ENCODE measurements at places on chromosomes 7 and 10.

DNA sequence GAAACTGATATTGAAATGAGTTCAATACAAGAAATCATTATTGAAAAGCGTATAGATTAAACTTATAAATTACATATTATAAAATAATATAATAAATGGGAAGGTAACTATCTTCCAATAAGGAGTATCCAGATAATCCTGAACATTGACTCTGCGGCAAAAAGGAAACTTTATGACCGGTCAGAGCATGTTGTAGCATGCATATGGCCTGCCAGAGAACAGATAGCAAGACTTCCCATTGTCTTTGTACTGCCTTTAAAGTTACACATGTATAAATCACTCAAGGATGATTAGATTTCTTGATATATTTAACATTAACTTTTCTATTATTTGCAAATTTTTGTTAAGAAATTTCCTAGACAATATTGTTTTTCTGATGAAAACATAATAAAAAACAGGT is 56.2 kb upstream of the ETV1 start:
- no peak for DNase-seq

DNA sequence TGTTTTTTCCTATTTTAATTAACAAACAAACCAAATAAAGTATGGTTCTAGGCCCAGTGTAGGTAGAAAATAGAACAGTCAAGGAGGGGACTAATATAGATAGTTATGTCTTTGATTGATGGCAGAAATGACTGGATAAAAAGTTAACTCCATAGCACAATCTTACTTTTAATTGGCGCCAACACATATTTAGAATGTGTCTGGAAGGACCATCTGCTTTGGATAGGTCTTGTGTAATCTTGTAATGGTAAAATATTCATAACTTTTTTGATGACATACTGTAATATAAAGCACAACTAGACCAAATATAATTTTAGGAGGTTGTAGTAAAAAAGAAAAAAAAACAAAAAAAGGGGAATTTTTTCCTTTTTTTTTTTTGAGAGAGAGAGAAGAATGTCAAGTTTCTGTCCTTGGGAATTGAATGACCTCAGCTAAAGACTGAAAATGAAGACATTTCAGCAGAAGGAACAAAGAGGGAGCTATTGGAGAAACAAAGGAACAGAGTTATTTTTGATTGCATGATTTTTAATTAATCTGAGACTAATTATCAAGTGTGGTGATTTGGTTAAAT is 193.7 kb downstream of the CDK14 start:
- no peak for DNase-seq

DNA sequence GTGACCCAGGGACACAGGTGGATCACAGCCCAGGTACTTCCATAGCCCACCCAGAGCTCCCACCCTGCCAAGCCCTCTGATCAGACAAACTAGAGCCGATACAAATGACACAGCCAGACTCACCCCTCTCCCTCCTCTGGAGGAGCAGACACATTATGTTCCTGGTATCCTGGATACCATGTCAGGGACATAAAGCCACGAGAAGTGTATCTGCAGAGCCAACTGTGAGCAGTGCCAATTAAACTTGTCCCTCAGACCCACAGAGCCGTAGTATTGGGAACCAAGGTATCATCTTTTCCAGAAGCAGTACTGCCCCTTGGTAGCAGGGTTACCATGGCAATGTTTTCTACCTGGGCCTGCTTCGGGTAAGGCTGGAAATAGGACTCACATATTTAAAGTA is 47.3 kb upstream of the CPXM2 start:
- no peak for DNase-seq

GRCh38 chr10:88840104-88840503 is 11.5 kb downstream of the ANKRD22 start:
- DNase-seq, result no peak

- DNase-seq, result no peak
These were observed 24.4 kb downstream of the ZNF775 start for GRCh38 chr7:150403376-150404171.

DNA sequence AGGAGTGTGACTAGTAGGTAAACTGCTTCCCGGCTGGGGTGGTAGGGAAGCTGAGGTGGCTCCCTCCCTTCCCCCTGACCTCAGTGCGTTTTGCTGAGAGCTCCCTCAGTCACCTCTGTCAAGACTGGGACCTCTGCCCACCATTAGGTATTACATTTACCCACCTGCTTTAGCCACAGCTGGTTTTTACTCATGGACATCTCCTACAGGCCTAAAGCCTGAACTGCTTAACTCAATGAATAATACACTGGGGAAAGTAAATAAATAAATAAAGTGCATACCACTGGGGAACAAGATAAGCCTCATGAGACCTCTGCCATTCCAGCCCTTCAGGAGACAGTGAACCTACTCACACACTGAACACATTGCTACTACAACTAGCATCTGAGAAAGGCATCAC is 38.9 kb upstream of the CDK13 start:
- DNase-seq, result no peak

GRCh38 chr7:90749262-90749661 is 153.1 kb downstream of the CDK14 start:
- DNase-seq, result no peak

GRCh38 chr10:130757821-130758489 is 553.6 kb downstream of the TCERG1L start:
- DNase-seq, result no peak

DNA sequence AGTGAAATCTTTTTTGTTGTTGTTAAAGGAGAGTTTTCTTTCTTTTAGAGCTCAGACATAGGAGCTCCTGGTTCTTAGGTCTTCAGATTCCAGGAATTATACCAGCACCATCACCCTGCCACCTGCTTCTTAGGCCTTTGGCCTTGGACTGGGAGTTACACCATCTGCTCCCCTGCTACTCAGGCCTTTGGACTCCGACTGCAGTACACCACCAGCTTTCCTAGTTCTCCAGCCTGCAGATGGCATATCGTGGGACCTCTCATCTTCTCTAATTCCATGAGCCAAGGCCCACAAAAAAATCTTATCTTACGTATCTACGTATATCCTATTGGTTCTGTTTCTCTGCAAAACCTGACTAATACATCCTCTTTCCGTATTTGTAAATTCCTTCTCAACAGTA is 5.1 kb upstream of the TACC2 start:
- no peak for DNase-seq

- DNase-seq, result peak; percentile 59
These were observed 2.9 kb upstream of the NRAP start for GRCh38 chr10:113666682-113667252.

DNA sequence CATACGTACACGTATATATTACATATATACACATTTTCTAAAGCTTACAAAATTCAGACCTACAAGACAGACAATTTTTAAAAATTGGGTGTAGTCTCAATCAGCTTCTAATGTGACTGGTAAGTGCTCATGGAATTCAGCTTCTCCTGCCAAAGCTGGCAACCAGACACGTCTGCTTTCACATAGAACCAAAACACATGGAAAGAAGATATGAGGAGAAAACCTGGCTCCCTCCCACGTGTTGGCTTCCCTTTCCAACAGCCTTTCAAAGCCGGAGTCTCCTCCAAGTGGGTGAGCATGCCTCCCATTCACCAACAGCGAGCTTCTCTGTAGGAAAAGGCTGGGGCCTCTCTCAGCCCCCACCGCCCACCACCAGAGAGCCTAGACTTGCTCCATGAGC is 33.4 kb downstream of the CDCA7L start:
- DNase-seq, result peak; percentile 89

GRCh38 chr10:131722121-131722520 is 178.7 kb upstream of the PPP2R2D start:
- DNase-seq, result no peak

- DNase-seq, result peak; percentile 27
These were observed 8.8 kb downstream of the OGDH start for GRCh38 chr7:44615149-44615611.

DNA sequence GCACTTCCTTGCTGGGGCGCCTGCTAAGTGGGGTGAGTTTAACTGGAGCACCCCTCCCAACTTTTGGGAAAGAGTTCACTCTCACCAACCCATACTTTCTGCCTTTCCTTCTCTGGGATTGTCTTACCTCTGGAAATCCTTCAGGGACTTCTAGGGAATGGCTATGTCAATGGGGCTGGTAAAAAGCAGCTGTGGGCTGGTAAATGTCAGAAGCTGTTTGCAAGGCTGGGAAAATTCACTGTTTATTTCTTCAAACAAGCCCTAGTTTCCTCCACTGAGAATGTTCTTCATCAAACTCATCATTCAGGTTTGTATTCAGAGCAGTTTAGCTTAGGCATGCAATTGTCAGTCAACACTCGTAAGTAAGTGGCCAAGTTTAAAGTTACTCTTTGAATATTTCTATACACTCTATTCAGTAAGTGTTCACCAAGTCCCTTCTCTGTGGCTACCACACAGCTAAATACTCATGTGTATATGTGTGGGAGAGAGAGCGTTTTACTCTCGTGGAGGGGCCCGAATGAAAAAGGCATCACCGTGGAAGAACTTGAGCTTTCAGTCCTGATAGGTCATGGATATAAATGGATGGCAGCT is 654.8 kb downstream of the LRMDA start:
- no peak for DNase-seq

- no peak for DNase-seq
These were observed 480.3 kb downstream of the NXPH1 start for GRCh38 chr7:8913682-8914081.

DNA sequence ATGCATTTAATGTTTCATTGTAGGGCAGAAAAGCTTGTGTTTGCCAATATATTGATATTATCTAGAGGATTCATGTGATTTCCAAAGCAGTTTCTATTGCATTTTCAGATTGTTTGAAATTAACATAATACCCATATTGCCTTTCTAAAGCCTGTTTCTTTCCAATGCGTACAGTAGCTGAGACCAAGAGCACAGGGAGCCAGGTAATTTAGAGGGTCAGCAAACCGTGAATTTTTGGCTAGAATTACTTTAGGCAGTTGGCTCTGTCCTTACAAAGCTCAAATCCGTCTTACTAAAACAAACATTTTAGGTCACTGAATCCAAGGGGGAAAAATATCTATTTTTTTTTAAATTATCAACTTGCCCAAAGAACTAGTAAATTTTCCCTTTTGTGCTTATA is 604.9 kb upstream of the ADARB2 start:
- no peak for DNase-seq
